Kidney capillary endothelial cell (primary cell): ENCODE measurements at places on chromosomes 16 and 17.
A peak's percentile ranks its signal among the peaks of the same experiment; 100 is the strongest.

GRCh38 chr16:64417711-64418227 is 704.1 kb downstream of the CDH11 start:
- DNase-seq = no peak

GRCh38 chr16:54373534-54374520 is 87.2 kb upstream of the IRX3 start:
- peak; percentile 50 for DNase-seq

DNA sequence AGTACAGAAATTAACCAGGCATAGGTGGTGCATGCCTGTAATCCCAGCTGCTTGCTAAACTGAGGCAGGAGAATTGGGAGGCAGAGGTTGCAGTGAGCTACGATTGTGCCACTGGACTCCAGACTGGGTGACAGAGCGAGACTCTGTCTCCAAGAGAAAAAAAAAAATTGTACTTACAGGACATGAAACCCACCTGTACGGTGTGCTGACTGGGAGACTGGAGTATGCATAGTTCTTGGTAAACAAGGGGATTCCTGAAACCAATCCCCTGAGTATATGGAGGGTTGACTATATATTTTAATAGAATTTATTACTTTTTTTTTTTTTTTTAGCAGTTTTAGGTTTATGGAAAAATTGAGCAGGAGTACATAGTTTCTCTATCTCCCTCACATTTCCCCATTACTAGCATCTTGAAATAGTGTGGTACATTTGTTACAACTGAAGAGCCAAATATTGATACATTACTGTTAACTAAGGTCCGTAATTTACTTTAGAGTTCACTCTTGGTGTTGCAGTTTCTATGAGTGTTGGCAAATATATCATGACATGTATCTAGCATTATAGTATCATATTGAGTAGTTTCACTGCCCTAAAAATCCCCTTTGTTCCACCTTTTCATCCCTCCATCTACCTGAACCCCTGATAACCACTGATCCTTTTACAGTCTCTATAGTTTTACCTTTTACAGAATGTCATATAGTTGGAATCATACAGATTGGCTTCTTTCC is 19.3 kb downstream of the TENT4B start:
- DNase-seq = no peak

- DNase-seq = no peak
Observed at GRCh38 chr17:31294820-31295488, 2.1 kb downstream of the OMG start.

DNA sequence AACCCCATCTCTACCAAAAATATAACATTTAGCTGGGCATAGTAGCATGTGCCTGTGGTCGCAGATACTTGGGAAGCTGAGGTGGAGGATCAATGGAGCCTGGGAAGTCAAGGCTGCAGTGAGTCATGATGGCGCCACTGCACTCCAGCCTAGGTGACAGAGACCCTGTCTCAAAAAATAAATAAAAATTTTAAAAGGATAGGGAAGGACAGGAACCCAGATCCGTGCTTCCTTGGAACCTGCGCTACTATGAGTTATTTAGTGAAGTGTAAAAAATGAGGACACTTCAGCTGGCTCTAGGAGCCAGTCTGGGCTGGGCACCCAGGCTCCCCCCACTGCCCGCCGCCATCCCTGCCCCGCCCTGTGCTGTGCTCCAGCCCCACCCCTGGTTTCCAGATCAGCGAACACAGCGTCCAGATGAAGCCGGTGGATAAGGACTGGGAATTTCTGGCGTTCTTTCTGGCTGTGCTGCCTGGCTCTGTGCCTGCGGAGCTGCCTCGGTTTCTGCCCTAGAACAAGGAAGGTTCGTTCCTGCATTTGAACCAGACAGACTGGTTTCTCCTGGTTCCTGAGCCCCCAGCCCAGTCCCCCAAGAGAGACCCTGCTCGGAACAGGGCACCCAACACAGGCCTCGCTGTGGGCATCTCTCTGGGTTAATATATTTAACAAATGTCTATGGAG is 18.5 kb downstream of the PLLP start:
- DNase-seq = no peak

GRCh38 chr17:27481327-27481726 is 25.1 kb downstream of the KSR1 start:
- DNase-seq = no peak

GRCh38 chr16:77739559-77739892 is 17.2 kb downstream of the NUDT7 start:
- no peak for DNase-seq

DNA sequence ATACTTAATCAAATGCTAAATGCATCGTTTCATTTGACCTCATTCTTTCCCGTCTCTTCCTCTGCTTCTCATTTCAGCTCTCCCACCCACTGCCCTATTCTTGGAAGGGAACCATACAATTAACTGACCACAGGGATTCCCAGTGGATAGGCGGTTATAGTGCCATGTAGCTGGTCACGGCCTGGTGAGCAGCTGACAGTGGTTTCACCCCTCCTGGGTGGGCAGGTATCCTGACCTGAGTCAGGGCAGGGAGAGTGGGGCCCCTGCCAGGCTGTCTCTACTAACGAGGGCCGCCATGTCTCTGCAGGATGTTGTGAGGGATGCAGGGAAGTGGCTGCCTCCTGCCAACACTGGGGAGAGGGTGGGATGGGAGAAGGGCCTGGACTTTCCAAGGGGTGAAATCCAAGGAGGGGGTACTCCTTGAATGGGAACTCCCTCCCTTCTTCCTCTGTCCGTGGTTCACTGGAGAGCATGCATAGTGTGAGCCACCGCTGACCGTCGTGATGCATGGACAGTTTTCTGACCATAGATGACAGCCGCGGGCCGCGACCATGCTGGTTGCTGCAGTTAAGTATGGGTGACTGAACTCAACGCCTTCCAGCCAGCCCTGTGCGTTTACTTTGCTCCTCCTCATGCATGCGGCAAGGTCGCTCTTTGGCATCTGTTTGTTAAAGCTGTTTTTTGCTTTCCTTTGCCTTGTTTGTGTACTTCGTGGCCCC is 95.9 kb downstream of the RPTOR start:
- no peak for DNase-seq

- DNase-seq = peak; percentile 59
Observed at GRCh38 chr17:309361-309888, 43.2 kb downstream of the RPH3AL start.

- no peak for DNase-seq
Observed at GRCh38 chr17:43759836-43760235, 1.2 kb upstream of the SOST start.

DNA sequence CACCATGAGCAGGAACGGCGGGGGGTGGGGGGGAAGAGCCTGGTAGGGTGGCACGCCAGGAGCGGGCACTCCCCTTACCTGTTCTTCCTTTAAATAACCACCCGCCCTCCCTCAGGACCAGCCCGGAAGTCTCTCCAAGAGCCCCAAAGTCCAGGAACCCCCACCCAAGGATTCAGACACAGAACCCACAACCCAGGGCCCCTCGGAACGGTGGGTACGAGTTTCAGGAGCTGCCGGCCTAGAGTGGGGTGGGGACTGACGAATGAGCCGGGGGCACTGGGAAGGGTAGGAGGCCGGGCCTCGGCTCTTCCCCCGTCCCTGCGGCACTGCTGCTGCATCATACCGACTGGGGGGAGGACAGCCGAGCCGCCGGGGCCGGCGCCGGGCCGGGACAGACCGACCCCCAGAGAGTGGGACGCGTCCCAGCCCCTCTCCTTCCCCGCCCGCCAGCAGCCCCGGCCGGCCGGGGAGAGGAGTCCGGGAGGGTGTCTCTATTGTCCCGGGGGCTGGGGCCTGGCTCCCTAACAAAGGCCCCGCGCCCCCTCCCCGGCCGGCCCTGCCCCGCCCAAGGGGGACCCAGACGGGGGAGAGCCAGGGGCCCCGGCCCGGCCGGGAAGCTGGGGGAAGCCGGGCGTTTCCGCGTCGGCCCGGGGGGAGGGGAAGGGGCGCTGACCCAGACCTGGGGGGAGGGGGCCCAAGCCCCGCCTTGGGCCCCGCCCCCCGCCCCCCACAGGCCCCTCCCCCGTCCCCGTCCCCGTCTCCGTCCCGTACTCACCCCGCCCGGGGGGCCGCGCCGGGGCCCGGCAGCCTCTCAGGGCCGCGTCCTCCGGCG is 747 bp downstream of the ATXN7L3 start:
- DNase-seq = no peak

GRCh38 chr16:21654881-21655280 is 2.5 kb upstream of the IGSF6 start:
- no peak for DNase-seq

DNA sequence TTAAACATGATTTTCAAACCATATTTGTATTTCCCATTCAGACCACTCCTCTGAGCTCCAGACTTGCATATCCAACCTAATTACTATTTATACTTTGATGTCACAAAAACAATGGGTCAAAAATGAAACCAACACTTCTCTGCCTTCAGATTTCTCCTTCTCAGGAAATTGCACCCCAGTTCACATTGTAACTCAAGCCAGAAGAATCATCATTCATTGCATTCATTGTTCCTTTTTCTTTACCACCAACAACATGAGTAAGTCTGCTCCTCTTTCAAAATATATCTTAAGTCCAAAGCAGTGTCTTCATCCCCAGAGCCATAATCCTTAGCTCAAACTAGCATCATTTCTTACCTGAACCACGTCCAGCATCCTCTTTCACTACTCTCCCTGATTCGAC is 2.6 kb upstream of the AKAP1 start:
- DNase-seq = no peak

- no peak for DNase-seq
Observed at GRCh38 chr16:19822533-19822932, 62.1 kb downstream of the GPRC5B start.

DNA sequence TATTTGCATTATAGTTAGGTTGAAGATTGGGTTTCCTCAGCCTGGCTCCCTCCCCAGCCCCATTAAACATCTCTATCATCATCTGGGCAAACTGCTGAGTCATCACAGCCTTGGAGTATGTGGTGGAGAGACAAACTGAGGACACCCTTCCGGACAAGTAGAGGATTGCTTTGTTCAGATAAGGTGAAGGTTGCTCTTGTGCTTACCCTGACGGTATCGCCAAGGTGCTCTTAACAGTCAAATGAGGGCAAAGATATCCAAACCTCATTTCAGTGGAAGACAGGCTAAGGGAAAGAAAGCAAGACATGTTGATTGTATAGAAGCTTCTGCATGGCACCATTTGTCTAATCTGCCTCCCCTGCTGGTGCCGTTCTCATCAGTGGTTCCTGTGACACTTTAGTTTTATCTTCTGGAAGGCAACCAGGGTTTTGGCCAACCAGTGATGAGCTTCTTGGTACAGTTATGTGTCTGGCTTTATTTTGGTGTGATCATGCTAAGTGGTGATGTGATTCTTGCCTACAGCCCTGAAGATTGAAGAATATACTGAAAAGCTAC is 56.9 kb upstream of the LGALS9 start:
- no peak for DNase-seq

DNA sequence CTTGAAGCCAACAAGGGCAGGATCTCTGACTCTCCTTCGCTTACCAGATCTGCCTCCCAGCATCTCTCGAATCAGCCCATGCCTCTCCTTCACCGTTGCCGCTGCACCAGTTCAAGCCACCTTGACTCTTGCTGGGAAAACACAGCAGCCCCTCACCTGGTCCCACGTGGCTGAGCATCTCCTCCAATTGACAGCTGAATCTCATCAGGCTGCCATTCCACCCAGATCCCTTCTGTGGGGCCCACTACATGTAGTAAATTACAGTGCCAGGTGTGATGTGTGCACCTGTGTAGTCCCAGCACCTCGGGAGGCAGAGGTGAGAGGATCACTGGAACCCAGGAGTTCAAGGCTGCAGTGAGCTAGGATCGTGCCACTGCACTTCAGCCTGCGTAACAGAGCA is 37.8 kb upstream of the C16orf78 start:
- DNase-seq = no peak

GRCh38 chr16:79949417-79949816 is 348.9 kb upstream of the MAF start:
- no peak for DNase-seq

DNA sequence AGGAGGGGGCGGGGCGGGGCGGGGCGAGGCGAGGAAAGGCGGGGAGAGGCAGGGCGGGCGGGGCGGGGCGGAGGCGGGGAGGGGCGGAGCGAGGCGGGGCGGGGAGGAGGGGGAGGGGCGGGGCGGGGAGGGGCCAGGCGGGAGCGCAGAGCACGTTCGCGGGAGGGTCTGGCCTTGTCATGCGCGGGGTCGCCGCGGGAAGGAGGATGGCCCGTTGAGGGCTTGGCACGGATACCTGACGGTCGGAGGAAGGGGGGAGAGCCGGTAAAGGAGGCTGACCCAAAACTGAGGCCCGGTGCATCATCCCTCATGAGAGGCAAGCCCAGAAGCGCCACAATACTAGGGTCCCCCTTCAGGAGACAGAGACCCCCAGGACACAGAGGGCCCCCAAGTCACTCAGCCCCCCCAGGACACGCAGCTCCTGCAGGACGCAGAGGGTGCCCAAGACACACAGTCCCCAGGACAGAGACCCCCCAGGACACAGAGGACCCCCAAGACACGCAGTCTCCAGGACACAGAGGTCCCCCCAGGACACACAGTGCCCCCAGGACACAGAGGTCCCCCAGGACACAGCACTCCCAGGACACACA is 593 bp upstream of the WDR45B start:
- DNase-seq = peak; percentile 8
